ENCODE measurements at places on chromosomes 16 and 17.

- DNase-seq = no peak
Measured at GRCh38 chr16:70468776-70469525, 14.6 kb downstream of the FCSK start.

- no peak for DNase-seq
Measured at GRCh38 chr17:55726440-55726839, 3.8 kb upstream of the TMEM100 start.

DNA sequence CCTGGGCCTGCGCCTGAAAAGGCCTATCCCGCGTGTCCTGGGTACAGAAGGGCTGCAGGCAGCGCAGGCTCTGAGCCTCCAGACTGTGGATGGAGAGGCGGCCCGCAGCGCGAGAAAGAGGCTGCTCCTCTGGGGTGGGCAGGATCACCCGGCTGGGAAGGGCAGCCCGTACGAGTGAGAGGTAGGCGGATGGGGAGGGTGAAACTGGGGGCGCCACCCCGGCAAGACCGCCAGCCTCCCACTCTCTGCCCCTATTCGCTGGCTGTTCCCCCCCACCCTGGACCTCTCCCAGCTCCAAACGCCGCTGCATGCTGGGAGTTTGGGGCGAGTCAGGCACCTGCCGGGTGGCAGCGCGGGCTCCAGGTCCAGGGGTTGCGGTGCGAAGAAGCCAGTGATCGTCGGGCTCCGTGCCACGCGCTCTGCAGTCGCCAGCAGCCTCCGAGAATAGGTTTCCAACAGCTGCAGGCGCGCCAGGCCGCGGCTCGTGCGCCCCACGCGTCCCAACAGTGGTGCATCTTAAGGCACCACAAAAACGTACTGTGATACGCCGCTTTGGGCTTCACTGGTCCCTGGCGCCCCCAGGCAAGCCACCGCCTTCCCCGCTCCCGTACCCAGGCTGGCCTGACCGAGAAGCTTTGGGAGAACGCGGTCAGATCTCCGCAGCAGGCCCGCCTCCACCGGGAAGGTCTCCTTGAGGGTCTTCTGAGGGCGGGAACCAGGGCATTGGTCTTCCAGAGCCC is 1.1 kb downstream of the NOXO1 start:
- no peak for DNase-seq

GRCh38 chr17:44672479-44673093 is 16.3 kb downstream of the MEIOC start:
- DNase-seq = no peak

- DNase-seq = no peak
Measured at GRCh38 chr17:40157973-40158372, 17.6 kb downstream of the CASC3 start.

DNA sequence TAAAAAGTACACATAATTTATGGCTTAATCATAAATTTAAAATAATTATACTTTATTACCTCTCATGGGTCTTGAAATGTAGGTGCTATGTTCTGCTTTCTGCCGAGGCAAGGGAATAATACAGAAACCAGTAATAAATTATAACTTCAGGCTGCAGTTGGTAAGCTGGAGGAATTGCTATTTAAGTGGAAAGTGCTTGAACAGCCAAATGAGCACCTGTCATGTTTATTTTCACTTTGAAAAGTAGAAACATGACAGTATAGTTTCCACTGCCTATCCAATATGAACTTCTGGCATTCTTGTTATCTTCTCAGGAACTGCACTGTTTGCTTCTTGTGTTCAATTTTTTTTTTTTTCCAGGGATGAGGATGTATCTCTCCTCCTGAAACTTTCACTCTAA is 146.0 kb downstream of the FTO start:
- no peak for DNase-seq

DNA sequence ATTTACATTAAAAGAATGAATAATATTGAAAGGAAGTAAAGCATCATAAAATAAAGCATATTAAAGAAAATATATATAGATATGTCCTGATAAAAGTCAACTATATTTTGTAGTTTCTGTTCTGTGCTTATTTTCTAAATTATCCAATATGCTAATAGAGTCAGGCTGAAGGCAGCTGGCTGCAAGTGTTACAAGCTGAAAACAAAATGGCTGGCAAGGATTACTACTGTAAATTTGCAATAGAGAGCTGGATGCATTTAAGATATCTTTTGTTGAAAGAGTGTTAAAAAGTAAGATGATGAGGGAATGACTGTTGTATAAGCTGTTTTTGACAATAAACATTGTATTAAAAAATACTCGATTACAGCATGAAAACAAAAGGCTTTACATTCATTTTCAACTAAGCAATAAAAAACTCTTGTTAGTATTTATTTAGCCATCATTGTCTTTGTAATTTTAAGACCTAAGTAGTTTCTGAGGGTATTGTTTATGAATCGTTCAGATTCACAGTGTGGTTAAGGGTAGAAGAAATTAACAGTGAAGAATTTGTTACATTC is 76.3 kb downstream of the TANC2 start:
- DNase-seq = no peak

DNA sequence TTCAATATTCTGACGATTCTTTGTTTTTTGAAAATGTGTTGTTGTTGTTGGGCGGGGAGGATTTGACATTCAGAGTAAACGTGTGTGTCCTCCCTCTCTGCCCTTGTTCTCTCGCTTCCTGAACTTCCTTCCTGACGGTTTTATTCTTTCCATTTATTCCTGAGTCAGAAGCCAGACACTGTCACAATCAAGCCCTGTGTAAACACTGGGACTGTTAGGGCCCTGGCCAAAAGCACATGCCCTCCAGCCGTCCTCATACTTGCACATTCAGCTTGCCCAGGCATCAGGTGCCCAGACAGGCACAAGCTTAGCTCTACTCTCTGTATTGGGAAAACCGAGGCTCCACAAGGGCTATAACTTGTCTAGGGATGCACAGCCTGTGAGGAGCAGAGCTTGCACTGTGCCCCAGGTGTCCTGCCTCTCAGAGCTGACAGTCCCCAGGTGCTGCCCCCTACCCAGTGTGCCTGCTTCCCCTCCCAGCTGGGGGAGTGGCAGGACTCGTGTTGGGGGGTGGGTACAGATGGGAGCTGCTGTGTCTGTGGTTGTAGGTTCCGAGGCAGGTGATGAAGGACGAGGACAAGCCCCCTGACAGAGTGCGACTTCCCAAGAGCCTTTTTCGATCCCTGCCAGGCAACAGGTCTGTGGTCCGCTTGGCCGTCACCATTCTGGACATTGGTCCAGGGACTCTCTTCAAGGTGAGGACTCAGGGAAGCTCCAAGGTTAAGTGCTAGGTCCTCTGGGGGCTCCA is 9.7 kb downstream of the ADGRG3 start:
- no peak for DNase-seq

- no peak for DNase-seq
Measured at GRCh38 chr16:17939122-17939536, 397.4 kb downstream of the NPIPA8 start.

DNA sequence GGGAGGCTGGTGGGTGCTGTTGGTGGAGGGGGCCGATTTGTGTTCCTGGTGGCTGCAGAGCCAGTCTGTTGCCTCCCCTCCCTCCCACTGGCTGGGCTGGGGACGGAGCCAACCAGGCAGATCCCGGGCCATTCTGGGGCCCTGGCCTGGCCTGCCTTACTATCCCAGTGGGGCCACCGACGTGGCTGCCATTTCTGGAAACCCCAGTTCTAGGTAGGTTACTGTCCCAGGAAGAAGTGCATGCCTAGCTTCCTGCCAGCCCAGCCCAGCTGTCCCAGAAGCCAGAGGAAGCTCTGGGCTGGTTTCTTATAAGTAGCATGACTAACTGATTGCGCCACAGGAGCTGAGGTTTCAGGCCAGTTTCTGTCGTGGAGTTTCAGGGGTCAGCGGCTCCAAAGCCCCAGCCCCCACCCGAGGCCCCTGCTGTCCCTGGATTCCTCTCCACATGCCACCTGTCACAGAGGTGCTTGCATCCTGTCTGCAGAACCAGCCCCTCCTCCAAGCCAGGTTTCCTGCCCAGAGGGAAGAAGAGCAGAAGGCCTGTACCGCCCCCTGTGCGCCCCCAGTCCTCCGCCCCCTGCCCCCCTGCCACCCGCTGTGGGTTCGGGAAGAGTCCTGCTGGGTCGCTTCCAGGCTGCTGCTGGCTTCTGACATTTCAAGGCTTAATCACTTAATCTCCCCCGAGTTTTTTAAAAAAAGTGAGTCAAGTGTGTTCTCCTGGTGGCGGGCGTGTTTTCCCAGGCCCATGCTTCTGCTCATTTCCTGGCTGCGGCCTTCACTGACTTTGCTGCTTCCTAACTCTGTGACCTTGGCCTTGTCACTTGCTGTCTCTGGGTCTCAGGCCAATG is 13.2 kb downstream of the IL4R start:
- peak; percentile 40 for DNase-seq
